ENCODE measurements at places on chromosomes 7 and 10.

- DNase-seq, result no peak
Observed at GRCh38 chr7:110204527-110204926, 886.4 kb upstream of the LRRN3 start.

DNA sequence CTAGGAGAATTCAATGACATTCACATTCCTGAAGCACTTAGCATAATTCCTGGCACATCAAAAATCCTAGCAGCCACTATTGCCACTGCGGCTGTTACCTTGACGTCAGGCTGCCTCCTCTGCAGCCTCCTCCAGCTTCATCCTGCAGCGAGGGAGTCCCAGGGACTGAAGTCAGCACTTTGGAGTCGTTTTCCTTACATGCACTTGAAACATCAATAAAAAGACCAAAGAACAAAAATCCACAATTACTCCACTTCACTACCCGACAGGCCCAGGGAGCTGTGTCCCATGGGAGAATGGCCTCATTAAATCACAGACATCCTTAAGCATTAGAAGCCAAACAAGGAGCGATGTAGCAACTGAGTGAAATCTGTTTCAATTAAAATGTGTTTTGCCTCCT lies 48.6 kb upstream of the NANOS1 start:
- DNase-seq, result no peak

- DNase-seq, result no peak
Observed at GRCh38 chr7:118755067-118755625, 530.6 kb downstream of the ANKRD7 start.

- no peak for DNase-seq
Observed at GRCh38 chr7:158858592-158859503, 2.5 kb downstream of the DYNC2I1 start.

DNA sequence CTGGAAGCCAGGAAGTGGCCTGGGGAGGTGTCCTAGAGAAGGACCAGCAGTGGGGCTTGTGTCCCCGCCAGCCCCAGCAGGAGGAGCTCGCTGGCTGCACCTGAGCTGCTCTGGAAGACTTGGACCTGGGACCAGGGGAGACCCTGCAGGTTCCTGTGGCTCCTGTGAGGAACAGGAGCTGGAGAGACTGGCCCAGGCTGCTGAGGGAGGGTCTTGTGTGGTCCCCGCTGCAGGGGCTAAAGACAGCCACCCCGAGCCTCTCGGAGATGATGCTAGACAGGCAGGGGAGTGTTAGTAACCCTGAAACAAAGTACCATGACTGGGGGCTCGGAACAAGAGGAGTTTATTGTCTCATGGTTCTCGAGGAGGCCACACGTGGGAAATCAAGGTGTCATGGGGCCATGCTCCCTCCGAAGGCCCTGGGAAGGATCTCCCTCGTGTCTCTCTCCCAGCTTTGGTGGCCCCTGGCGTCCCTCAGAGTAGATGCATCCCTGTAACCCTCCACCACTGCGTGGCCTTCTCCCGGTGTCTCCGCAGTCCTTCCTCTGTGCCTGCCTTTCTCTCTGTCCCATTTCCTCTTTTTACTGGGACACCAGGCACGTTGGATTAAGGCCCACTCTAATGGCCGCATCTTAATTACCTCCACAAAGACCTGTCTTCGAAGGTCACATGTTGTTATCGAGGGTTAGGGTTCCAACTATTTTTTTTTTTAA lies 348.4 kb downstream of the GLRX3 start:
- DNase-seq, result no peak

DNA sequence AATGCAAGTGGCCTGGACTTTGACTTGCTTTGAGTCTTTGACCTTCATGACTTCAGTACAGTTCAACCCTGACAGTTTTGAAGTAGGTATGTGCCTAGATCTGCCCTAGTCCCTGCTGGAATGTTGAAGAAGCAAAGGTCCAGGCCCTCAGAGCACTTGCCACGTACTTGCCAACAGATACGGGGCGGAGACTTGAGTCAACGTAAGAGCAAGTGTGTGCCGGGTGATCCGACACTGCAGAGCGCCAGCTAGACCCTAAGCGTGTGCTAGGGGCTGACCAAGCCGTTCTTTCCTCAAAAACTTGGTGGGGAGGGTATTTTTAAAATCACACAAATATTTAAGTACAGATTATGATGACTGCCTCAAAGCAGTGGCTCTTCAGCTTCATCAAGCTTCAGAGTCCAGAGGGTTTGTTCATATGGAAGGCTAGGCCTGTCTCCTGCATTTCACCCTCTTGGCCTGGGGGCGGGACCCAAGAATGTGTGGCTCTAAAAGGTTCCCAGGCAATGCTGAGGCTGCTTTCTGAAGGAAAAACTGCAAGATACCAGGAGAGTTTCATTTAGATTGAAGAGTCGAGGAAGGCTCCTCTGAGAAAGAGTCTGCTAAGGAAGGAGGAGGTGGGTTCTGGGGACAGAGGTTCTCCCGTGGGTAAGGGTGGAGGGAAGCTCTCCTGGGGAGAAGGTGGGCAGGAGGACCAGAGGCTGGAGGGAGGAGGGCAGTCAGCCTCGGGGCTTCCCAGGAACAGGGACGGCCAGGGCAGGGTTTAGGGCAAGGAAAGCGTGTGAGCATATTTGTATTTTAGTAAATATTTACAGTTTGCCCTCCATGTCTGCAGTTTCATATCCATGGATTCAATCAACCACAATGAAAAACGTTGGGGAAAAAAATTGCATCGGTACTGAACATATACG lies 160.3 kb downstream of the EGFR start:
- no peak for DNase-seq

- DNase-seq, result no peak
Observed at GRCh38 chr10:127343821-127344220, 147.4 kb upstream of the INSYN2A start.

DNA sequence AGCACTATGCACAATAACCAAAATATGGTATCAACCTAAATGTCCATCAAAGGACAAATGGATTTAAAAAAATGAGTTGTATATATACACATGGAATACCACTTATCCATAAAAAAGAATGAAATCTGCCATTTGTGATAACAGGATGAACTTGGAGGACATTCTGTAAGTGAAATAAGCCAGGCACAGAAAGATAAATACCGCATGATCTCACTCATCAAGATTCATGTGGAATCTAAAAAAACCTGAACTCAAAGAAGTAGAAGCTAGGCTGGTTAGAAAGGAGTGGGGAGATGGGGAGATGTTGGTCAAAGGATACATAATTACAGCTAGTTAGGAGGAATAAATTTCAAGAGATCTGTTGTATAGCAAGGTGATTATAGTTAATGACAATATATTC lies 17.3 kb upstream of the AOC1 start:
- no peak for DNase-seq

DNA sequence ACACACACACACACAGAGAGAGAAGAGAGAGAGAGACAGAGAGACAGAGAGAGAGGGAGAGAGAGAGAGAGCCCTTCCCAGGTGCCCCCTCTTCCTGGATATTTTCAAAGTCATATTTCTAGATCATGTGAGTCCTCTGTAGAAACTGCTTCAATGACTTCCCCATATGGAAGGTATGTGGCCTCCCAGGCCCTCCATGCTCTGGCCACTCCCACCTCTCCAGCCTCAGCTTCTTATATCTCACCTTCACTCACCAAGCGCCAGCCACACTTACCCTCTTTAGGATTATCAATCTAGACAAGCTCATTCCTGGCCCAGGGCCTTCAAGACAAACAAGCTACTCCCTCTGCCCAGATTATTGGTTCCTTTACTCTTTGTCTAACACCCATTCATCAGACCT lies 259.7 kb downstream of the MTERF1 start:
- no peak for DNase-seq

GRCh38 chr7:37918526-37918925 lies 1.9 kb upstream of the SFRP4 start:
- no peak for DNase-seq

DNA sequence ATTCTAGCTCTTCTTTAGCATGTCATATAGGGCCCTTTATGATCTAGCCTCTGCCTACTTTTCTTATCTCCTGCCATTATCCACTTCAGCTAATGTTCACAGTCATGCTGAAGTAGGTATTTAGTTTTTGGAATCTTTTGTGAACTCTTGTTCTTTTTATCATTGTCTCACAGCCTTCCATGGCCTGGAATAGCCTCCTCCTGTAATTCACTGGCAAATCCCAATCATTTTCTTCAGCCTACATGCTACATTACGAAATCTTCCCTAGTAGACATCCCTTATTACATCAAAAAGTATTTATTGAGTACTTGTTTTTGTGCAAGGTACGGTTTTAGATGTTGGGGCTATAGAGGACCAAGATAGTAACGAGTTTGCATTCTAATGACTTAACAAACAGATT lies 3.4 kb upstream of the KIF20B start:
- DNase-seq, result no peak

DNA sequence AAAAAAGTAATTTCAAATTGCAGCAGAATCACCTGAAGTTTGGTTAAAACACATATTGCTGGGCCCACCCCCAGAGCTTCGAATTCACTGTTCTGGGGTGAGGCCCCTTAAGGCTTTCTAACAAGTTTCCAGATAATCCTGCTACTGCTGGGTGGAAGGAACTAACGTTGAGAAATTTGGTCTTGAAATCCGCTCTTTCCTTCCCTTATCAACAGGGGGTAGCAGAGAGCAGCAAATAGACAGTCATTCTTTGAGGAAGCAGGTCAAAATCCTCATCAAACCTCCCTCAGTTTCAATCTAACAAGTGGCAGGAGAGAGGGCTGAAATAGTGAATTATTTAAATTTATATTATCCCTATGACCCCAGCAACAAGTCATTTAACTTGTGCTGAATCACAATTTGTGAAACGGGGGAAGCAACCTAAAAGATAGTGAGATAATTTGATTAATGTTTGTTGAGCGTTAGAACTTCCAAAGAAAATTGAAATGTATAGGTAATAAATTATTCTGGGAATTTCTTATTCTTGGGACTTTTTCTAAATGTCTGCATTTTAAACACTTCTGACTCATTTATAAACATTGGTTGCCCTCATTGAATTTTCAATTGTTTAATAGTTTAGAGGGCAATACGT lies 21.7 kb upstream of the MALSU1 start:
- DNase-seq, result peak; percentile 45

DNA sequence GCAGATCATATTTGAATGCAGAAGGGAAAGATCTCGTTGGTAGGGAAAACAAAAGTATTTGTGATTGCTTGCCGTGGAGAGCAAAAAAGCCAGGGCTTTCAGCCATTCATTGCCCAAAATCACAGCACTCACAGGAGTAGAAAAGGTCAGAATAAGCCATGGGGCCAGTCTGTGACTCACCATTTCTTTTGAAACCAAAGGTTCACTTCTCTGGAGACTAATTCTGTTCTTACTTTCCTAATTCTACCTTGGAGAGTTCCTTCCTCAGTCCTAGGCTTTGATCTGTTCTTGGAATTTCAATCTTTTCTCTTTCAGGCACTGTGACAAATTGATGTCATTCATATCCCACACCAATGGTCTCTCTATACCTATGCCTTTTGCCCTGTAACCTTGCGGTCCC lies 54.1 kb upstream of the FAM180A start:
- no peak for DNase-seq

DNA sequence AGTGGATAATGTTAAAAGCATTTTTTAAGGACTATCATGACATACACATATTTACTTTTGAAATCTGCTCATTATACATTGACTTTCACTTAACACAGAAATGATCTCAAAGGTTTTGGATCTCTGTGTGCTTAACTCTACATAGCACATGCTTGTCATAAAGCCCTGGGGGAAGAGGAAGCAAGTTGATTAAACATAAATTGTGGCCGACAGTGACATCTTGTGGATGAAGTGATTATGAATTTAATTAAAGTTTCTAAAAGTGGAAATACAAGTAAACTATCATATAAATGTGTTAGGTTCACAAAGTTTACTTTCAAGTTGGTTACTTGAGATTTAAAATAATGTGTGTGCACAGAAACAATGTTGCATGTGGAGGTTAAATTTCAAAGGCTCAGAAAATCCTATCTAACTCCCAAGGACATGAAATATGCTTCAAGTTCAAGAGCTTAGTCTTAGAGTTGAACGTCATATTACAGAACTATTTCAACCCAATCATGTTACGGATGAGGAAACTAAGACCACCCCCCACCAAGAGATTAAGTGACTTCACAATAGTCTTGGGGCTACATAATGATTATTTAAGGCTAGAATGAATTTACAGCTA lies 1247.8 kb downstream of the GATA3 start:
- no peak for DNase-seq

- no peak for DNase-seq
Observed at GRCh38 chr7:266851-267840, 22.8 kb upstream of the FOXL3 start.

DNA sequence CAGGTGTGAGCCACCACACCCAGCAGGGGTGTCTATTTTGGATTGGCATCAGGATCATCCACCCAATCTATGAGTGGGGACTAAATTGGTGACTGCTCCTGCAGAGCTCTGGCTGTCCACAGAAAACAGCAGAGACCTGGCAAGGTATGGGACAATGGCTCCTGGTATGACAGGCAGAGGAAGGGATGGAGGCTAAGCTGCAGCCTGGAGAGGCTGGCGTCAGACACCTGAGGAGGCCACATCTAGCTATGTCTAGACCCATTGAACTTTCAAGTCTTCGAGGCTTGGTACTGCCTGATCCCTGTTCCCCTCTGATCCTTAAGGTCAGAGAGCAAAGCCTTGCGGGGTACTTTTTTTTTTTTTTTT lies 3.2 kb upstream of the SERPINE1 start:
- no peak for DNase-seq

DNA sequence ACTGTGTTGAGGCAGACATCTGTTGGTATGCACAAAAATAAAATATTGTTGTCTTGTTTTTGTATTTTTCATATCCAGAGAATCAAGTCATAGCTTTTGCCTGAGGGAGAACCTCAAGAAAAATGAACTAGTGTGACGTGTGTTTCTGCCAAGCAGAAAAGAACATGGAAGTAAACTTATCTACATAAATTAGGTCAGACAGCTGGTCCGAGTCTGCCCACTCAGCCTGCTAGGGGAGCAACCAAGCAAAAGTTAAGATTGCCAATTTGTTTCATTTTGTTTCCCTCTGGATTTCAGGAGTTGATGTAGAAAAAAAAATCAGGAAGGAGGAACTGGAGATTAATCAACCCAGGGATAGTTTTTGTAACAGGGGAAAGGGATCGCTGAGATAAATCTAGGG lies 572.4 kb upstream of the LRRTM3 start:
- DNase-seq, result no peak

GRCh38 chr10:123689880-123690279 lies 23.7 kb downstream of the GPR26 start:
- DNase-seq, result no peak

- DNase-seq, result no peak
Observed at GRCh38 chr10:13296476-13296875, 3.4 kb downstream of the PHYH start.

DNA sequence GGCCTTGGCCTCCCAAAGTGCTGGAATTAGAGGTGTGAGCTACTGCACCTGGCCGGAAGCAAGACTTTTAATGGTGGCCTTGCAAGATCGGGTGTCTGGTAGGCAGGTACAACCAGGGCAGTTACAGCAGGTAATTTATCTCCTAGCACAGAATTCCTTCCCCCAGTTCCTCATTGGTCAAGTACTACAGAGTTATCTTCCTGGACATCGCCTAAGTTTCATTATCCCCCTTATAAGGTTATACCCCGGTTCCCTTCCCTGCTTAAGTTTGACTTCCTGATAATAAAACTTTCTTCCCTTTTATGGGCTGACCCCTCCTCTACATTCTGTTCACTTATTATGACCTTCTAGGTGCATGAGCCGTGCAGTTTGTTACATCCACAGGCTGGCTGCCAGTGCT lies 19.0 kb upstream of the CYP3A43 start:
- DNase-seq, result no peak

GRCh38 chr7:116280803-116281202 lies 70.5 kb downstream of the TES start:
- no peak for DNase-seq
